Left lobe of liver (tissue), 2 donors: ENCODE measurements at places on chromosomes 1 and 21.

DNA sequence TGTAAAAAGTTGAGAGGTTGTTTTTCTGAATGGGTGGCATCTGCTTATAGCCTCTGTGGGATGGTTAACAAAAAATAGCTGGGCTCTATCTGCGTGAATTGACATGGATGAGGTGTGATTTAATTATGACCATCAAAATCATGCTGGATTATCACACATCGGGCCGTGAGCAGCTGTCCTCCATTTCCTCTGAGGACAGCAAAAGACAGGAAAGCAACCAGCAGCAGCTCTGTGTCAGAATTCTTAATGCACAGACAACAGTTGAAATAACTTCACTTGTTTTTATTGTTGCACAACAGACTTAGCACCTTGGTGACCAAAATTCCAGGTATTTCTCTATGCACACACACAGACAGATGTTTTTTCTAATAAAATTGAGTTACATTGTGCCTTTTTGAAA lies 54.5 kb upstream of the LAPTM5 start:
- DNase-seq: no peak

GRCh38 chr1:92536980-92537884 lies 50.5 kb upstream of the GFI1 start:
- DNase-seq: no peak

- DNase-seq: no peak
These were observed 2.5 kb upstream of the UBASH3A start for GRCh38 chr21:42401154-42401553.

GRCh38 chr1:157089789-157090188 lies 9.8 kb downstream of the ETV3L start:
- DNase-seq: no peak

DNA sequence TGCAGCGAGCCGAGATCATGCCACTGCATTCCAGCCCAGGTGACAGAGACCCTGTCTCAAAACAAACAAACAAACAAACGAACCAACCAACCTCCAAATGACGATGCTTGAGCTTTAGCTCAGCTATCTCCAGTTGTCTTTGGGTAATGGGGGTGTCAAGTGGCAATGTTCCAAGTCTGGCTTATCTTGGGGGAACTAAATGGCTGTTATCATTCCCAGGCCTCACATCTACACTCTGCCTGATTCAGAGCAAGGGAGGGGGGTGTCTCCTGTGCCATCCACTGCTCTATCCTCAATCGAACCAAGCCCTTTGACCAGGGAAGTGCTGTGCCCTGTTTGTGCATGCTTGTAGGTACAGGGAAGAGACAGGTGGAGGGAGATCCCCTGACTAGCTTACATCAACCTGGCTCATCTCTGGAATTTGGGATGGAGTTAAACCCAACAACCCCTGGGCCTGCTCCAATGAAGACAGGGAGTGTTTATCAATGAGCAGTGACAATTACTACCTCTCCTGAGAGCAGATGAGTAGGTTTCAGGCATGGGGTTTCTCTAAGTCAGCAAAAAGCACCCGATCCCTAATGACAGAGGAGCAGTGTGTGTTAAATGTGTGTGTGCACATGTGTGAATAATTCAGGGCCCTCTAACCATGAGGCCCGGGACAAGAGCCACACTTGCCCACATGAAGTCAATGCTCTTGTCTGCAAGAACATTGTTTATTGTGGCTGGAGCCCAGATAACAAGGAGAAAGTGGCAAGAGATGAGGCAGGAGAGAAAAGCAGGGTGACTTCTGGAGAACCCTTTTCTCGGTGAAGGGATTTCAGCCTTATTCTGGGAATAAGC lies 20.3 kb upstream of the IL6R start:
- no peak for DNase-seq

DNA sequence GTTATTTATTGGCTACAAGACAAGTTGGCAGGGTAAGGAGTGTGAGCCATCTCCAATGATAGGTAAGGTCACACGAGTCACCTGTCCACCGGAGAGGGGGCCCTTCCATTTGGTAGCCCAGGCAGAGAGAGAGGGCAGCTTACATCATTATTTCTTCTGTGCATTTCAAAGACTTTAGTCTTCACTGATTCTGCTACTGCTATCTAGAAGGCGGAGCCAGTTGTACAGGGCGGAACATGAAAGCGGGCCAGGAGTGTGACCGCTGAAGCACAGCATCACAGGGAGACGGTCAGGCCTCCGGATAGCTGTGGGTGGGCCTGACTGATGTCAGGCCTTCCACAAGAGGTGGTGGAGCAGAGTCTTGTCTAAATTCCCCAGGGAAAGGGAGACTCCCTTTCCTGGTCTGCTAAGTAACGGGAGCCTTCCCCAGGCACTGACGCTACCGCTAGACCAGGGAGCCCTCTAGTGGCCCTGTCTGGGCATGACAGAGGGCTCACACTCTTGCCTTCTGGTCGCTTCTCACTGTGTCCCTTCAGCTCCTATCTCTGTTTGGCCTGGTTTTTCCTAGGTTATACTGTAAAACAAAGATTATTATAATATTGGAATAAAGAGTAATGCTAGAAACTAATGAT lies 36.7 kb downstream of the ZNF695 start:
- DNase-seq: peak; percentile 59

GRCh38 chr1:167514288-167514687 lies 4.0 kb downstream of the CD247 start:
- DNase-seq: no peak

GRCh38 chr1:230834292-230834691 lies 34.0 kb downstream of the C1orf198 start:
- no peak for DNase-seq

DNA sequence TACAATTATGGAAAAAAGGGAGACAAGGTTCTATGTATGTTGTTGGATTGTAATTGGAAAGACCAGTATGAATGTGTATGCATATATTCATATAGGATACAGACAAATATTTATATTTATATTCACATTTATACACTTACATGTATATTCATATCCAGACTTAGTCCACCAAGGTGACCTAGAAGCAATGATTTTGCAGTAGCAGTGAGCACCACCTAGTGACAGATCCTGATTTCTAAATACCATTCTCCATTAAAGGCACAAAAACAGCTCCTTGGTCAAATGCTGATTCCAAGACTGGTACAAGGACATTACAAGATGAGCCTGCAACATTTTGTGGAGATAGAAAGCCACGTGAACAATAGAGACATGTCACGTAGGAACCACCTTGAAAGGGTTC lies 153.4 kb downstream of the SDCCAG8 start:
- DNase-seq: no peak

GRCh38 chr1:109096120-109096519 lies 5.6 kb downstream of the TMEM167B start:
- no peak for DNase-seq

GRCh38 chr21:17491716-17492414 lies 21.0 kb upstream of the CXADR start:
- no peak for DNase-seq

GRCh38 chr1:80278936-80279335 lies 1272.4 kb upstream of the ADGRL4 start:
- DNase-seq: no peak

DNA sequence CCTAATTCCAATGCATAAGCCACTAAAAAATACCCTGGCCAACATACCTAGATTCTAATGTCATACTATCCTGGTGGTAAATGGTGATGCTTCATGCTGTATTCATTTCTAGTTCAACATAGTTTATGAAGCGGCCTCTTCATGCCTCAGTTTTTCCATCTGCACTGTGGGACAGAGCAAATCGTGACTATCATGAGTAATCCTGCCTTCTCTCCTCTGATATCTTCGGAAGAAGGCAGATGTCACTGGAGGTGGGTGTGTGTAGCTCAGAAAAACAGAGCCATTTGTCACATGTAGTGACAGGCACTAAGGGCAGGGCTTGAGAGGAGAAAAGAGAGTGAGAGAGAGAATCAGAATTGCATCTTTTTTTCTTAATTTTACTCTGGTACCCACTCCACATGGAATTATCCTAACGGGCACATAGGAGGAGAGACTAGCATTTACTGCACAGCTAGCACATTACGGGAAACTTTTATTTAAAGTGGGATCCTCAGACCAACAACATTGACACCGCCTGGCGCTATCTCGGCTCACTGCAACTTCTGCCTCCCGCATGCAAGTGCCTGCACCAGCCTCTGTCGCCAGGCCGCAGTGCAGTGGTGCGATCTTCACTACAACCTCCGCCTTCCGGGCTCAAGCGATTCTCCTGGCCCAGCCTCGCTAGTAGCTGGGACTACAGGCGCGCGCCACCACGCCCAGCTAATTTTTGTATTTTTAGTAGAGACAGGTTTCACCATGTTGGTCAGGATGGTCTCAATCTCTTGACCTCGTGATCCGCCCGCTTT lies 78.4 kb upstream of the KCNA3 start:
- DNase-seq: no peak

DNA sequence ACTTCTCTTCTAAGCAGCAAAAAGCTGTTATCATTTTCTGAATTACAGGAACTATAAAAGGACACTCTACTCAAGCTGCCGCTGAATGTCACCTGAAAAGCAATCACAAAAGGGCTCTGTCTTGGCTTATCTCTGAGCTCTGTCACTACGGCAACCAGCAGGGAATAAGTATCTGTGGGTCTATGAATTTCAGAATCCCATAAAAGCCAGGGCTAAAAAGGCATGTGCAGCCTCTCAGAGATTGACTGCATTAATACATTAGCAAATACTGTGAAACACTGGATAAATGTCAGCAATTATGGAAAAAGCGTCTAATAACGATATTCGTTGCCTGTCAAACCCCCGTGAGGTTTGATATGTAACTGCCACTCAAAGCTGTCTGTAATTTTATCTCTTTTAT lies 210.2 kb upstream of the DMRTA2 start:
- DNase-seq: no peak

DNA sequence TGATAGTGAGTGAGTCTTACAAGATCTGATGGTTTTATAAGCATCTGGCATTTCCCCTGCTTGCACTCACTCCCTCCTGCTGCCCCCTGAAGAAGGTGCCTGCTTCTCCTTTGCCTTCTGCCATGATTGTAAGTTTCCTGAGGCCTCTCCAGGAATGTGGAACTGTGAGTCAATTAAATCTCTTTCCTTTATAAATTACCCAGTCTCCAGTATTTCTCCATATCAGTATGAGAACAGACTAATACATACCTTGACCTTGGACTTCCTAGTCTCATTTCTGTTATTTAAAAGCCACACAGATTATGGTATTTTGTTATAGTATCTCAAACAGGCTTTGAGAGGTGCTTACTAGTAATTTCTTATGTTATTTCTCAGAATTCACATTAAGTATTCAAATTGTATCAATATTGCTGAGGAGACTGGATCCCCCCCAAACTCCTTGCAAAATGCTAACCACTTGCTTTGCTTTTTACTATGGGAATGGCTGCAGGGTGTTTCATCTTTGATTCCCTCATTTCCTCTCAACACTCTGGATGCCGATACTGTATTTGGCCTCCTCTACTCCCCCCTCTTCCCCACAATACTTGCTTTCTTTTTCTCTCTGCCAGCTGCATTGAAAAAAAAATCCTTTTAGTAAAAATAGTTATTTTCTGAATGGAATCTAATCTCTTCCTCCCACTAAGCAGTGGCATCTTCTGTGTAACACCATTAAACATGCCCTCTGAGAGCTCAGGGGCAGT lies 96.9 kb upstream of the WLS start:
- no peak for DNase-seq

GRCh38 chr1:86708920-86709319 lies 4.5 kb downstream of the SH3GLB1 start:
- DNase-seq: no peak

- DNase-seq: no peak
These were observed 515.1 kb upstream of the PTBP2 start for GRCh38 chr1:96206451-96206850.

DNA sequence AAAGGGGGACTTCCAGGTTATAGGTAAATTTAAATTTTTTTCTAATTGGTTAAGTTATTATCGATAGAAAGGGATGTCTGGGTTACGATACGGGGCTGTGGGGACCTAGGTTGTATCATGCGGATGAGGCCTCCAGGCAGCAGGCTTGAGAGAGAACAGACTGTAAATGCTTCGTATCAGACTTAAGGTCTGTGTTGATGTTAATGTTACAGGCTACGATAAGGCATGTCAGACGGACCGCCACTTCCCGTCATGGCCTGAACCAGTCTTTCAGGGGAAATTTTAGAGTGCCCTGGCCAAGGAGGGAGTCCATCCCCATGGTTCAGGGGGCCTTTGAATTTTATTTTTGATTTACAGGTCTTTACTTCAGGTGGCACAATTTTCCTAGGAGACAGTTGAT lies 16.7 kb downstream of the ABCG1 start:
- no peak for DNase-seq

DNA sequence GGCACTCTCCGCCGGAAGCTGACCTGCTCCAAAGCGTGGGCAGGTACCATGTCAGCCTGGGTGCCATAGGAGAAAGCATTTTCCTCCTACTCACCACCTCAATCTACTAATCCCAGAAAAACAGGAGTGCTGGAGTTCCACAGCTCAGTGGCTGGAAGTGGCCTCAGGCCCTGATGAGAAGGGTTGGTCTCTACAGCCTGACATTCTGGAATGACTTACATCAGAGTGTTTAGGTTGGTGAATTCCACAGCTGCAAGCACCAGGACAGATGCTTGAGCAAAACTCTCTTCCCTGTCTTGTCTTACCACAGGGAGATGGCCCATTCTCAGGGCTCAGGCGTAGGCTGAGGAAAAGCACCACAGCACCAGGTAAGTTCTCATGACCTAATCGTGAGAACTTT lies 5.5 kb downstream of the SEC16B start:
- DNase-seq: no peak

DNA sequence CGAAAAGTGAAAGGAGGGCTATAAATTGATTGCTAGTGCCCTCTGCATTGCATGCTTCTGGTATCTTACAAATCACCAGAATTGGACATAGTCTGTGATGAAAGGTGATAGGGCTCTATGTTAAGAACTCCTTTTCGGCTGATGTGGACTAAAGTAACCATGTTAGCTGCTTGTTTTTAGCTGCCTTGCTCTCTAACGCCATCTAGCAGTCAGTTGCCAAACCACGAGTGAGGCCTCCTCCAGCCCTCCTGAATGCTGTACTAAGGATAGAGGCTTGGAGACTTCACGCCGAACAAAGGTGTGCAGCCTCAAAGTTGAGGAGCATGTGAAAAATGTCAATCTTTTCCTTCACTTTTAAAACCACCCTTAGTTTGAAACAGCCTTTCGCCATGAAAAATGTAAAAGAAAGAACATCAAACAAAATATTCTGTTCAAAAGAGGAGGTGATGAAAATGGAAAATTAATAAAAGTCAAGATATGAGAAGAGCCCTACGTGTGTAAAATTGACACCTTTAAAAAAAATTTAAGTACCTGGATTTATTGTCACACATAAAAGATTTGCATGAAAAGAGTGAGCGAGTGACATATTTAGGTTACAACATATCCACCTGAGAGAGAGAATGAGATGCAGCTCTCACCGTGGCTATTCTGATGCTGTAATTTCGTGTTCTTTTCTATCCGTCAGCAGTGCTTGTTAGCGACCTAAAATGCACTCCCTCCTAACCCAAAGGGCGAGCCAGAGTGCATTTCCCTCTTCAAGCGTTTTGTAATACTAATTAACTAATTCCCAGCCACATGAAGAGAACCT lies 8.1 kb downstream of the LRRC53 start:
- DNase-seq: no peak

- DNase-seq: no peak
These were observed 7.7 kb upstream of the RSPH1 start for GRCh38 chr21:42503711-42504110.

- no peak for DNase-seq
These were observed 210.6 kb downstream of the RHOU start for GRCh38 chr1:228945885-228946284.
